ENCODE measurements at places on chromosomes 2 and 18. TPM values are rescaled to one million over a fixed set of nuclear protein-coding genes. Genes with fewer than 3 reads are reported as not detected.
A peak's percentile ranks its signal among the peaks of the same experiment; 100 is the strongest.

The SKOR2 gene
- 0.14 TPM for total RNA-seq

- H3K4me1 ChIP-seq = no peaks in the 10 kb centered on the region
- no peaks in the 10 kb centered on the region for H3K36me3 ChIP-seq
- H3K4me3 ChIP-seq = no peak overlapping the region
- H3K27ac ChIP-seq = no peak overlapping the region
These were observed 42.5 kb downstream of the DSC3 start for GRCh38 chr18:30999887-31000628.

GRCh38 chr18:3450012-3450798 is at the start of gene TGIF1:
Gene TGIF1, plus strand, starts transcription at chr18:3450172. Its CDS starts 318 bp downstream, at chr18:3450490.
- peak; percentile 80 for DNase-seq
- peaks cover 43% of the 10 kb centered on the region for H3K4me1 ChIP-seq
- peak within 1 kb of the TSS; percentile 94 for H3K4me3 ChIP-seq
- H3K27ac ChIP-seq = peak within 1 kb of the TSS; percentile 99
- H3K36me3 ChIP-seq = peaks cover 20% of the 10 kb centered on the region

The RGPD3 gene
- total RNA-seq = 0.05 TPM

DNA sequence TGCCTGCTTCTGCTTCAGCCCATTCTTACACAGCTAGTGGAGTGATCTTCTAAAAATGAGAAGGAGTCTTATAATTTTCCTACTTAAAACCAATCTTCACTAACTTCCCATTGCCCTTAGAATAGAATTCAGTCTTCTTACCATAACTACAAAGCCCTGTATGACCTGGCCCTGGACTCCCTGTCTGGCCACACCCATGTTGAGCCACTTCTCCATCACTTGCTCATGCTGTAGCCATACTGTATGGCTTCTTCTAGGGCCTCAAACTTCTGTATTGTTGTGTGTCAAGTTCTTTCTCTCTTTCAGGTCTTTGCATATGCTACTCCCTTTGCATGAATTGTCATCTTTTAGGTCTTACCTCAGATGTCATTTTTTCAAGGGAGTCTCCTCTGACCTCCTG is 11.2 kb downstream of the DGUOK start:
- H3K36me3 ChIP-seq = peaks cover 61% of the 10 kb centered on the region
- no peaks in the 10 kb centered on the region for H3K27me3 ChIP-seq
- peaks cover 82% of the 10 kb centered on the region for H3K4me1 ChIP-seq
- no peak overlapping the region for H3K4me3 ChIP-seq

- peaks cover 7% of the 10 kb centered on the region for H3K27me3 ChIP-seq
- DNase-seq = no peak
- H3K4me3 ChIP-seq = no peak overlapping the region
- H3K36me3 ChIP-seq = no peaks in the 10 kb centered on the region
These were observed 20.9 kb downstream of the DYSF start for GRCh38 chr2:71474116-71474743.

DNA sequence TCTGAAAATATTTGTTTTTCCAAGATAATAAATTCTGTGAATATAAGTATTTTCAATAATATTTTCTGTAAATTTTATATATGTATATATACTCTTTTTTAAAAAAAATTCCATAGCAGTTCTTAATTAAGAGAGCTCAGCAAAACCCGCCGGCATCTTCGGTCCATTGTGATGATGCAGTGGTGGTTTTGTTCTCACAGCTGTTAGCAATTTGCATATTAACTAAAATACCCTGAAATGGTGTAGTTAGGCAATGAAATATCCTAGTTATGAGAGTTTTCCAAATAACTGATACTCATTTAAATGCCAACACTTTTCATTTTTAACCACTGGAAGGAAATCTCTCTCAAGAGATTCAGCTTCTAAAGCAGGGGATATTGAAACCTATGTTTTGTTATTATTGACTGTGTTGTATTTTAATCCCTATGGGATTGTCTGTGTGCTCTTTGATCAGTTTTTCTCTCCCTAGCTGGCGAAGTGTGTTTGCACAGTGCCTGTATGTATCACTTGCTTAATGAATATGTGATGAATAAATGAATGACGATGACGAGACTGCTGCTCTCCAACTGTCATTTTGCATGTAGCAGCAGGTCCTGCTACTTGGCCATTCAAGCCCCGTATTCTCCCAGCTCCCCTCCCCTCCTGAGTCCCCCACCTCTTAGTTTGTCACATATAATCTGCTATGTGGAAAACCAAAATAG is 42.4 kb downstream of the PSMG2 start:
- no peaks in the 10 kb centered on the region for H3K27me3 ChIP-seq
- no peak overlapping the region for H3K4me3 ChIP-seq
- peaks cover 11% of the 10 kb centered on the region for H3K4me1 ChIP-seq
- no peaks in the 10 kb centered on the region for H3K36me3 ChIP-seq

GRCh38 chr2:31110431-31110830 is 27.8 kb downstream of the GALNT14 start:
- peaks cover 21% of the 10 kb centered on the region for H3K27me3 ChIP-seq
- H3K4me3 ChIP-seq = no peak overlapping the region
- no peaks in the 10 kb centered on the region for H3K4me1 ChIP-seq
- H3K36me3 ChIP-seq = no peaks in the 10 kb centered on the region

DNA sequence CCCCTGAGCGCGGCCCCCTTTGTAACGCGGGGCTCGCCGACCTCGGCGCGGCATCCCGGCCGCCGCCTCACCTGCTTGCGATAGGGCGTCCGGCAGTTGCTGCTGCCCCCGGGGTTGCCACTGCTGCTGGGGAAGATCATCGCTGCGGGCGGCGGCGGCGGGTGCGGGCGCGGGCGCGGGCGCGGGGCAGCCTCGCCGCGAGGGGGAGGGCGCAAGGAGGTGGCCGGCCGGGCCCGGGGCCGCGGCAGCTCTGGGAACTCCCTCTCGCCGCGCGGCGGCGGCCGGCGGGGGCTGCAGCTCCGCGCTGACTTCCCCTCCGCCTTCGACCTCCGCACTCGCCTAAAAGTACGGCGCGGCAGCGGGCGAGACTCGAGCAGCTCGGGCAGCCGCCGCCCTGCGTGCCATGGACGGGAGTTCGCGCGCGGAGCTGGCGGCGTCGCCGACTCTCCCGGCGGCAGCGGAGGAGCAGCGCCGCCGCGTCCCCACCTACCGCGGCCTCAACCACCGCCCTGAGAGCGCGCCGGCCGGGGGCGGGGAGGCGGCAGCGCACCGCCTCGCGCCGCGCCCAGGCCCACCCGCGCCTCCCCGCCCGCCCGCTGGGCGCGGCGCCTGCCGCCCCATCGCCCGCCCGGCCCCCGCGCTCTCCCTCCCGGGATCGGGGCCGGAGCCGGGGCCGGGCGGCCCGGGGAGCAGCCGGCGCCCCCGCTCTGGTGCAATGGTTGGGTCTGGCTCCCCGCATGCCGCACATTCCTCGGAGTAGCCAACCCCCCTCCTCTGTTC is 86.0 kb downstream of the RBMS1 start:
- H3K4me3 ChIP-seq = peak overlapping the region; percentile 85
- H3K36me3 ChIP-seq = peaks cover 6% of the 10 kb centered on the region
- peak overlapping the region; percentile 98 for H3K27ac ChIP-seq
- H3K27me3 ChIP-seq = no peaks in the 10 kb centered on the region
- H3K4me1 ChIP-seq = peaks cover 79% of the 10 kb centered on the region
- peak; percentile 68 for DNase-seq

GRCh38 chr2:59868981-59869380 is 684.5 kb downstream of the BCL11A start:
- H3K36me3 ChIP-seq = no peaks in the 10 kb centered on the region
- peaks cover 2% of the 10 kb centered on the region for H3K4me1 ChIP-seq
- no peak overlapping the region for H3K27ac ChIP-seq

The SERPINB11 gene
- total RNA-seq = not detected

The TNS1 gene
- total RNA-seq = 0.88 TPM

DNA sequence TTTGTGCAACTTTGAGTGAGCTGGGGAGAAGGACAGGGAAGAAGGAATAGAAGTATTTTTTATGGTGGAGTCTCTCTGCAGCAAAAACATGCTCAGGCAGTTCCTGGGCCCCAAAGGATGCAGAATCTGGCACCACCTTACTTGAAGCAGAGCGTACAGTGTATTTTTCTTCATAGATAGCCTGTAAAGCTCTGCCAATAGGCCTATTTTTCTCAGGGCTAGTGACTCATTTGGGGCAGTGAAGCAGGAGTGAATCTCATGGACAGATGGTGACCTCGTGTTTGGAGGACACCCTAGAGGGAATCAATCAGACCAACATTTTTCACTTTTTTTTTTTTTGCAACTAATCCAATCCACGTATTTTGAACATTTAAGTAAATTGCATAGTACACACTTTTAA is 268.1 kb upstream of the CXCR4 start:
- no peak overlapping the region for H3K4me3 ChIP-seq
- H3K27ac ChIP-seq = no peak overlapping the region
- H3K27me3 ChIP-seq = no peaks in the 10 kb centered on the region

DNA sequence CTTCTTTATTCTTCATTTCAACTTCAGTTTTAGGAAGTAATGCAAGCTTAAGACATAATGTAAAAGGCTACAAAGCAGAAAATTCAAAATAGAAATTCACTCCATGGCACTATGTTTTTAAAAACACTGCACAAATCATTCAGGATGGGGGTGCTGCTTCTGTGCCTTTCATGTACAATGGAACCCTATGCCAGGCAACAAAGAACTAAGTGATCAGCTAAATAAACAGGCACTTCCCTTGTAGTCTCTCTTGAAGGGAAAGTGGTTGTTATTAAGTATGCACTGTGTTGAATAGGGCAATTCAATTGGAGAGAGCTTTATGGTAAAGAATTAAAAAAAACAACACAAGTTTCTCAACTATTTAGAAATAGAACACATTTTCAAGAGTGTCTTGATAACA is 10.9 kb upstream of the ERBB4 start:
- no peaks in the 10 kb centered on the region for H3K36me3 ChIP-seq
- H3K4me3 ChIP-seq = no peak overlapping the region
- no peak for DNase-seq
- no peak overlapping the region for H3K27ac ChIP-seq

GRCh38 chr2:54757500-54757899 is 34.0 kb downstream of the EML6 start:
- H3K27me3 ChIP-seq = no peaks in the 10 kb centered on the region
- no peak overlapping the region for H3K27ac ChIP-seq
- H3K4me1 ChIP-seq = peaks cover 12% of the 10 kb centered on the region

- no peak overlapping the region for H3K27ac ChIP-seq
- no peaks in the 10 kb centered on the region for H3K36me3 ChIP-seq
- H3K4me1 ChIP-seq = peaks cover 18% of the 10 kb centered on the region
- H3K27me3 ChIP-seq = peaks cover 2% of the 10 kb centered on the region
- no peak overlapping the region for H3K4me3 ChIP-seq
- DNase-seq = no peak
These were observed 57.0 kb downstream of the EFR3B start for GRCh38 chr2:25098670-25099486.

DNA sequence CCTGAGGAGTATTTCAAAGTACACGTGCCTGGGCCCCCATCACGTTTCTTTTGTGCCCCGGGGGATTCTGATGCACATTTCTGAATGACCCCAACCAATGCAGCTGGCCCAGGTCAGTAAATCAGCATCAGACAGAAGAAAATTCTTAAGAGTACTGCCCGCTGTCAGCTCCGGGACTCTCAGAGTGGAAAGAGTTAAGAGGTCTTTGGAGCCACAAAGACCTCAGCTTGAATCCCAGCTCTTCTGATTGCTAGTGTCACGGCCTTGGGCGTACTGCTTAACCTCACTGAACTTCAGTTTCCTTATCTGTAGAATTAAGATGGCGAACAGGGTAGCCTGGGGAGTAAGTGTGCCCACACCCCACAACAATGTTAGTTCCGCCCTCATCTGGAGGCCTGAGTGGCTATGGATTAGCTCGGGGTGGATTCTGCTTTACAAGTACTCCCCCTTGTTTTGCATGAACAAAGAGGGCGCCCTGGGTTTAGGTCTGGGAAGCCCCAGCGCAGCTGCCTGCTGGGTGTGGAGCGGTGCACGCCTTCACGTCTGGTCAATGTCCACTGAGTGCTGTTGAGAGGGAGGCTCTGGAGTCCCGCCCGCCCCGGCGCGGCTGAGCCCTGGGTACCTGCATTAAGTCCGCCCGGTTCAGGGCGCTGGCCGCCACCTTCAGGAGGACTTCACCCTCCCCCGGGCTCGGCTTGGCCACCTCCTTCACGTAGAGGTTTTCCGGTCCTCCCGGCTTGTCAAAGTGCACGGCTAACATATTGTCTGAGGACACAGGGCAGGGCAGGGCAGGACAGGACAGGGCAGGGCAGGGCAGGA is 858 bp downstream of the TP53I3 start:
- H3K27me3 ChIP-seq = no peaks in the 10 kb centered on the region
- peaks cover 13% of the 10 kb centered on the region for H3K4me1 ChIP-seq
- peaks cover 3% of the 10 kb centered on the region for H3K36me3 ChIP-seq
- DNase-seq = peak; percentile 69
- peak overlapping the region; percentile 82 for H3K27ac ChIP-seq

- H3K27ac ChIP-seq = no peak overlapping the region
- H3K4me3 ChIP-seq = peak overlapping the region; percentile 52
- H3K27me3 ChIP-seq = peaks cover 38% of the 10 kb centered on the region
- H3K4me1 ChIP-seq = peaks cover 25% of the 10 kb centered on the region
These were observed 521 bp downstream of the MYCN start for GRCh38 chr2:15940661-15941480.

DNA sequence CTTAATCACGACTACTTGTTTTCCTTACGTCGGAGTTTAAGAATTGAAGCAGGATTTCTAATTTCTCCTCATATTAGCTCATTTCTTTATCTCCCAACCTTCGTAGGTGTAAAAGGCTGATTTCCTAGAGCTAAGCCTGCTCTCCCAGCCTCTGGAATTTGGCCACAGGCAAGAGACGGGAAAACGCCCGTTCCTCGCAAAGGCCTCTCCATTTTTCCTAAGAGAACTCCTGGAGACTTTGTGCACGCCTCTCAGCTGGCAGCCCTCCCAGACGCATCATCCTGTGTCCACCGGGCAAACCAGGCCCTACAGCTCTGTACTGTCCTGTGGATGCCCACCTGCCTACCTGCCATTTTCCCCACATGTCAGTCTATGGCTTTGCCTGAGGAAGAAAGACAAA is 106.3 kb downstream of the FTCDNL1 start:
- peaks cover 13% of the 10 kb centered on the region for H3K27me3 ChIP-seq
- no peak overlapping the region for H3K27ac ChIP-seq
- peaks cover 3% of the 10 kb centered on the region for H3K4me1 ChIP-seq
- H3K36me3 ChIP-seq = no peaks in the 10 kb centered on the region

DNA sequence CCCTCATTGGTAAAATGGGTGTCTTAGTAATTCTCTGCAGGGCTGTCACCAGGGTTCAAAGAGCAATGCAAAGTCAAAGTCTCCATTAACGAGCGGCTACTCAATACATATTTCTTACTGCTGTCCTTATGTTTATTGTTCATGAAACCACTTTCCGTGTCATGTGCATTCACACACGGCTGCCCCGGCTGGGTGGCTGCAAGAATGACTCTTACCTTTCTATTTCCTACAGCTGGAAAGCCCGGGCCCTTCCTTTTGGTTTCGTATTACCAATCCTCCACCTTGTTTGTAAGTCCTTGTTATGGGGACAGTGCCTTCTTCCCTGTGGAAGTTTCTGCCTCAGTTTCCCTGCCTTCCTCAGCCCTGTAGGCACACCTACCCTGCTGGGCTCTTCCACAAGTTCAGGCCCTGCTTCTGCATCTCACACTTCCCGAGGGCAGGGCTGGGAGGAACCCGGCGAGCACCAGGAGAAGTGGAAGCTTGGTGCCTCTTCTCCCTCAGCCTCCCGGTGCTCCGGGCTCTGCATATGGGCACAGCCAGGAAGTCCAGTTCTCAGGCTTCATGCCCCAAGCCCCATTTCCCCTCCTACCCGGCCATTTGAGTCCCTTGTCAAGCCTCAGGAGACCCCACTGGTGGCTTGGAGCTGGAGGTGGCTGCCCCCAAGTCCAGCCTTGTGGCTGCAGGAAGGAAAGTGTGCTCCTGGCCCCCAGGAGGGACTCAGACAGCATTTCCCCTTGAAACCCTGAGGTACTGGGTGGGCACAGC is 18.7 kb upstream of the ACKR3 start:
- peak; percentile 69 for DNase-seq
- H3K36me3 ChIP-seq = peaks cover 21% of the 10 kb centered on the region
